ENCODE measurements at places on chromosomes 1 and 21.

DNA sequence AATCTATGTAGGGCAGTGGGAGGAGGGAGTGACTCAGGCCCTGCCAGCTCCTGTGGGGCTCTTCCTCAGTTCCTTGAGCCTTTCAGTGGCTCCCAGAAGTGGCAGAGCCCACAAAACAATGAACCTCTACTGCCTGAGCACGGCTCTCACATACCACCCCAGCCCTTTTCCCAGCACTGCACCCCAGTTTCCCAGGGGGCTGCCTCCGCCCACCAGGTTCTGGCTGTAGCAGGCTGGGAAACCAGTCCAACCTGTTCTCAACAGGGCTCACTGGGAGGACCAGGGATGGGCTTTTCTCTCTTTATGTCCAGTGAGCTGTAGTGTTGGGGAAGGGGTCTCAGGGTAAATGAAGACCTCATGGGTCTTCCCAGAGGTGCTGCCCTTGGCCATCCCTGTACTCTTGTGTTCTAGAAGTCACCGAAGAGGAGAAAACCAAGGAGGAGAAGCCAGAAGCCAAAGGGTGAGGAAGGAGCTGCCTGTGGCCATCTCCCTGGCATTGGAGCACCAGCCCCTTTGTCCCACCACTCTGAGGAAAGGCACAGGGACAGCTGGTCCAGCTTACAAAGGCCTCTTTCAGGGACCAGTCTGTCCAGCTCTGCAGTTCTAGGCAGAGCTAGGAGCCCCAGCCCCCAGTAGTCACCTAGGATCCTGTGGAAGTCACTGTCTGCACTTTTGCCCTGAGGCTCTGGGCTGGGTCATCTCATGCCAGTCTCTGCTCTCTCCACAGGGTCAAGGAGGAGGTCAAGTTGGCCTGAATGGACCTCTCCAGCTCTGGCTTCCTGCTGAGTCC lies 3.5 kb downstream of the MARCKSL1 start:
- DNase-seq: no peak

DNA sequence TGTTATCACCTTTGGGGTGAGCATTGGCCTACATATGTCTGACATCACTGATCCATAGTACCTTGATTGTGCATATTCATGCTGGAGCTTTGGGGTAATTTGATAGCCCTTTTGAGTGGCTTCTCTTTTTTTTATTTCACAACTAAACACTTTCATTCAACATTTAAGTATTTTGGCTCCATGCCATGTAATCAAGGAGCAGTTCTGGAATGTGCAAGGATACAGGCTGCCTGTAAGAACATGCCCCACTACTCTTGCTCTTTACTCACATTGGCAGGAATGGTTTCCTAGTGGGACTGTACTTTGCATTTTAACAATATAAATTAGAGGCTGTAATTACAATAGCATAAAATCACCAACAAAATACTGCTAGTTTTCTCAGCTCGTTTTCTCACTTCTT lies 300.7 kb upstream of the SPAG17 start:
- no peak for DNase-seq

- no peak for DNase-seq
These were observed 9.9 kb upstream of the GPR25 start for GRCh38 chr1:200862713-200863415.

- no peak for DNase-seq
These were observed 27.0 kb downstream of the ANKRD13C start for GRCh38 chr1:70327306-70328076.

GRCh38 chr1:25608488-25609178 lies 8.0 kb upstream of the MAN1C1 start:
- peak; percentile 68 for DNase-seq

GRCh38 chr1:150154143-150154542 lies 4.4 kb downstream of the PLEKHO1 start:
- no peak for DNase-seq

DNA sequence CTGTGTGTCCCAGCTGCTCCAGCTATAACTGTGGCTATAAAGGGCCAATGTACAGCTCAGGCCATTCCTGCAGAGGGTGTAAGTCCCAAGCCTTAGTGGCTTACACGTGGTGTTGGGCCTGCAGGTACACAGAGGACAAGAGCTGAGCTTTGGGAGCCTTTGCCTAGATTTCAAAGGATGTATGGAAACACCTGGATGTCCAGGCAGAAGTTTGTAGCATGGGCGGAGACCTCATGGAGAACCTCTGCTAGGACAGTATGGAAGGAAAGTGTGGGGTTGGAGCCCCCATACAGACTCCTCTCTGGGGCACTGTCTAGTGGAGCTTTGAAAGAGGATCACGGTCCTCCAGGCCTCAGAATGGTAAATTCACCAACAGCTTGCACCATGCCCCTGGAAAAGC lies 113.9 kb downstream of the RGS21 start:
- DNase-seq: no peak

GRCh38 chr1:42938645-42939615 lies 19.7 kb downstream of the SLC2A1 start:
- no peak for DNase-seq

GRCh38 chr1:220755309-220755708 lies 7.2 kb downstream of the MTARC2 start:
- no peak for DNase-seq

DNA sequence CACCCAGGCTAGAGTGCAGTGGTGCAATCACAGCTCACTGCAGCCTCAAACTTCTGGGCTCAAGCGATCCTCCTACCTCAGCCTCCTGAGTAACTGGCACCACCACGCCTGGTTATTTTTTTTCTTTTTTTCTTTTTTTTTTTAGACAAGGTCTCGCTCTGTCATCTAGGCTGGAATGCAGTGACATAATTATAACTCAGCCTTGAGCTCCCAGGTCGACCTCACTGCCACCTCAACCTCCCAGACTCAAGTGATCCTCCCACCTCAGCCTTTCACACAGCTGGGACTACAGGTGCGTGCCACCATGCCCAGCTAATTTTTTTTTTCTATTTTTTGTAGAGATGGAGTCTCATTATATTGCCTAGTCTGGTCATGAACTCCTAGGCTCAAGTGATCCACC lies 66.9 kb upstream of the ECE1 start:
- DNase-seq: no peak

DNA sequence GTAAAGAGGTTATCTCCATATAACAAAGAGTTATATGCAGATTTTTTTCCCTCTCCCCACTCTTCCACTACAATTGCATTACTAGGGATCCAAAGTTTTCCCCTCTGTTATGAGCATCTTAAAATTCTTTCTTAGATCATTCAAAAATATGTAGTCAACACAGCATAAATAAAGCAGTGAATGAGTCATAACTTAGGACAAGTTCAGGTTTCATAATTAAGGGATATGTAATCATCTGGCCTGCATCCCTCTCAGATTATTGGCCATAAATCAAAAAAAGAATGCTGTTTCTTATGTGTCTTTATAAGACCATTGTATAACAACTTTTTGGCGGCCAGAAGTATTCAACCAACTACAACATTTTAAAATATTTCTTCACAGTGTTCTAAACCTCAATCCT lies 1526.1 kb downstream of the KCNT2 start:
- DNase-seq: no peak

DNA sequence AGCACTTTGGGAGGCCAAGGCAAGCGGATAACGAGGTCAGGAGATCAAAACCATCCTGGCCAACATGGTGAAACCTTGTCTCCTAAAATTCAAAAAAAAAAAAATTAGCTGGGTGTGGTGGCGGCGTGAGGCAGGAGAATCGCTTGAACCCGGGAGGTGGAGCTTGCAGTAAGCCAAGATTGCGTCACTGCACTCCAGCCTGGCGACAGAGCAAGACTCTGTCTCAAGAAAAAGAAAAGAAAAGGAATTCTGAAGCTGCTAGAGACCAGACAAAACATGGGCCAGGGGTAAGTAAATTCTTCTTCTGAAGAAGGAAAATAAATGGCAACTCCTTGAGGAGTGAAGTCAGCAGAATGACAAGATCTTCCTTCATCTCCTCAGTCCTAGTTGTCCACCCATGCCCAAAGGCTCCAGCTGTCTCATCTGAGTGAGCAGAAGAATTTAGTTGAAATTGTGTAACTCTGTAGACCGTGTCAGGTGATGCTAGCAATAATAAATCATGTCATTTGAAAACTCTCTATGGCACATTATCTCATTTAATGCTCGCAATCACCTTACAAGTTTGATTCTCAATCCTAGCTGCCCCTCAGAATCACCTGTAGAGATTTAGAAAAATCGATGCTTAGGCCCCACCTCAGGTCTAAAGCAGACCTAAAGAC lies 14.3 kb downstream of the PDZK1 start:
- DNase-seq: no peak

GRCh38 chr1:170095976-170096748 lies 21.7 kb upstream of the KIFAP3 start:
- DNase-seq: no peak

GRCh38 chr1:87650306-87650705 lies 321.6 kb downstream of the LMO4 start:
- no peak for DNase-seq

- no peak for DNase-seq
These were observed 1.6 kb downstream of the PADI4 start for GRCh38 chr1:17309426-17310067.

GRCh38 chr1:237911911-237912310 lies 21.2 kb upstream of the ZP4 start:
- DNase-seq: no peak

DNA sequence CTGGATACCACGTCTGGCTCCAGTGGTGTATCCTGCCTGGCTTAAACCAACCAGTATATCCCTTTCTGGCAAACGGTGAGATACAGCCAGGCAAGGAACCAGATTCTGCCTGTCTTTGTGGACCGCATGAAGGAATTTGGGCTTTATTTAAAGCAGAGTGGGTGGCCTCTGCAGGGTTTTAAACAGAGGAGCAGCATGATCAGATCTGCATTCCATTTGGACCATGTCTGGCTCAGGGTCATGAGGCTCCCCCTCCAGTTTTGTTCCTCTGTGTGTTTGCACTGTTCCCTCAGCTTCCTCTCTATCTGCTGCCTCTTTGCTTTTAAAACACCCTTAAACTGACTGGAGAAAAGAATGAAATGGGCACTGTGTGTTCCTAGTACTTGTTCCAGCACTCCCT lies 195.0 kb downstream of the GIPC2 start:
- DNase-seq: no peak

DNA sequence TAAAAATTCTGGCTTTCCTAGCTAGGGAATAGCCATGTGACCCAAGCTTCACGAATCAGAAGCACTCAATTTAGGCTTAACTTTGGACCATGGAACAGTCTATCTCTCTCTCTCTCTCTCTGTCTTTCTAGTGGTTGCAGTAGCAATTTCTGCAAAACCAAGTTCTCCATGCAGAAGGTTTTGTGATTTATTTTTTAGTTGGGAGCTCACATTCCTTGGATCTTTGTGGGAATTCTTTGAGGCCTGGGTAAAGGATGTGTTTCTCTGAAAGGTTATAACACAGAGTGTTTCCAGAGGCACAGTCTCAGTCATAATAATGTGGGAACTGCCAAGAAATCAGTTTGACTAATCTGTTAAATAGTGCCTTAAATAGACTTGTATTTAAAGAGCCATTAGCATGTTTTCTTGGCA lies 112.3 kb upstream of the COL11A1 start:
- no peak for DNase-seq

GRCh38 chr1:101453844-101454243 lies 217.0 kb downstream of the S1PR1 start:
- DNase-seq: no peak

GRCh38 chr1:1168451-1169411 lies 4.9 kb upstream of the TTLL10 start:
- no peak for DNase-seq

- no peak for DNase-seq
These were observed 56.6 kb downstream of the ADSS2 start for GRCh38 chr1:244394826-244395765.

- no peak for DNase-seq
These were observed 300.9 kb downstream of the BRINP3 start for GRCh38 chr1:190176776-190177175.

GRCh38 chr1:7046891-7047290 lies 261.6 kb downstream of the CAMTA1 start:
- no peak for DNase-seq

GRCh38 chr1:229225331-229225782 lies 45.6 kb upstream of the RAB4A start:
- no peak for DNase-seq

DNA sequence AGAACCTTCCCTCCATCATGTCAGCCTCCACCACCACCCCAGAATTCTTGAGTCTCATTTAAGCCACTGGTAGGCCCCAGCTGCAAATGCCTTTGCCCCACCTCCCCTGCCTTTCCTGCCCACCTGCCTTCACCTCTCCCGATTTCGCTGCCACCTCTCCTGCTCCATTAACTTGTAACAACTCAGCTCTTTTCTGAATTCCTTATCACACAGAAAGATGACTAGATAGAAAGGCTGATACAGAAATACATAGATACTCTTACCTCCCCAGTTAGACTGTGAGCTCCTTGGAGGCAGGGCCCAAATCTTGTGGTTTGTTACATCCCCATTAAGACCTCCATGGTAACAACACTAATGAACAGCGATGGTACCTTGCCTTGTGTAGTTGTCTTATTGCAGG lies 69.5 kb downstream of the ATP5PO start:
- no peak for DNase-seq

GRCh38 chr1:83882906-83883305 lies 116.0 kb downstream of the TTLL7 start:
- no peak for DNase-seq

DNA sequence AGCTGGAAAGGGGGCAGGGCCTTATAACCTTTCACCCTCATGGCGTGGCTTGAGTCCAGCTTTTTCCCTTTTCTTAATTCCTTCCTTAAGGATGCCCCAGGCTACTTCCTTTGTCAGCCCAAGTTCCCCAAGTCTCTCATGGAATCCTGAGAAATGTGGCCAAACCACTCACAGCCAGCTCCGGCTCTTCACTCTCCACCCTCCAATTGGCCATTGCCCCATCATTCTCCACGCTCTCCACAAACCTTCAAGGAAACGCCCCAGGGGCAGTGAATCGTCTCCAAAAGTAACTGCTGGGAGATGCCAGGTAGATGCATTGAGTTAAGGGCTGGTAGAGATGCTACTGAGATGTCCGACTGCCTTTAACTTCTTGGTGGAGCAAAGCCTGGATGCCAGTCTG lies 113.5 kb upstream of the CD34 start:
- no peak for DNase-seq

- no peak for DNase-seq
These were observed 2.7 kb downstream of the DOCK7 start for GRCh38 chr1:62685431-62685859.

DNA sequence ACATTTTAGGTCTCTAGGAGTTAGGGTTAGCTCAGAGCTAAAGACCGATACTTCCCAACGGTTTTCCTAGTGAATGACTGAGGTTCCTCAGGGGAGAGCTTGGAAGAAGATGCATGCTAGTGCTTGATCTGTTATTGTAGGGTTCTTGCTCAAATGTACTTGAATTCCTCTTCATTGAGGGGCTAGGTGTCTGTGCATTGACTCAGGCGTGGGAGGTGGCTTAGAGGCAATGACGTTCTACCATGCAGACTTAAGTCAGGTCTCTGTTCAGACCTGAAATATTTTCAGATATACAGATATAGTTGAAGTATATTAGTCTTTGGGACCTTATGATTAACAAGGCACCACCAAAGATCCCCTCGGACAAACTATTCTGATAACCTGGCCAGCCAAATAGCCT lies 23.5 kb downstream of the S100A10 start:
- DNase-seq: no peak

- no peak for DNase-seq
These were observed 167.4 kb downstream of the HHAT start for GRCh38 chr1:210496063-210496462.

GRCh38 chr1:207911856-207912760 lies 1.2 kb upstream of the CD34 start:
- DNase-seq: no peak
